Cortex of kidney (tissue), 1 donor: ENCODE measurements at places on chromosomes 11 and 22.

- no peak for DNase-seq
Measured at GRCh38 chr11:628056-628455, 1.1 kb upstream of the SCT start.

DNA sequence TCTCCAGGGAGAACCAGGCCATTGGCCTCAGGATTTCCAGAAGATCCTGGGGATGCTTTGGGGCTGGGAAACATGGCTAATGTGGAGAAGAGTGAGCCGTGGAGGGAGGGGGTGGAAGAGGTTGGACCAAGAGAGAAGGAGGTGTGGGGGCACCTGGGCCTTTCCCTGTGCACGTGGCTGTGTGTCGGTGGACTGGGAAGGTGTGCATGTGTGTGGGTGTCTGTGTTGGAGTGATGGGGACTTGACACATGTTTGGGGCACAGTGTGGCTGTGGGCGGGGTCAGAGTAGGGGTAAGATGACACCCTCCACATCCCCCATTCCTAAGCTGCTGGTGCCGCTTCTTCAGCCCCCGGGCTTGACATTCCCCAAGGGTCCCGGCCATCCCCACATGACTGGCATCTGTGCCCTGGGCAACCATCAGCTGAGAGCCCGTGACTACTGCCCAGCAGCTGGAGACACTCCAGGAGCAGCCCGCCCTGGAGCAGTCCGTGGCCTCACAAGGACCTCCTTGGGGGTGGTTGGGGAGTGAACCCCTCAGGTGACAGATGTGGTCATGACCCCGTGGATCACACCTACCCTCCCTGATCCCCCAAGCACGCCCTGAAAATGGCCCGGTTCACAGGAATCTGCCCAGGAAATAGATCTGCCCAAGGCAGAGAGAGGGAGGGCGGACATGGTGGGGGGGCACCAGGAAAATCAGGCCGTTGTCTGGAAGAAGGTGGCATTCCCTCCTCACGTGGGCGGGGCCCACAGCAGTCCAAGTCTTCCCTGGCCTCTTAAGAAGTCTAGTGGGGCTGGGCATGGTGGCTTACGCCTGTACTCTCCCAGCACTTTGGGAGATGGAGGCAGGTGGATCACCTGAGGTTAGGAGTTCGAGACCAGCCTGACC, 34.8 kb upstream of the SOX10 start:
- DNase-seq: no peak

DNA sequence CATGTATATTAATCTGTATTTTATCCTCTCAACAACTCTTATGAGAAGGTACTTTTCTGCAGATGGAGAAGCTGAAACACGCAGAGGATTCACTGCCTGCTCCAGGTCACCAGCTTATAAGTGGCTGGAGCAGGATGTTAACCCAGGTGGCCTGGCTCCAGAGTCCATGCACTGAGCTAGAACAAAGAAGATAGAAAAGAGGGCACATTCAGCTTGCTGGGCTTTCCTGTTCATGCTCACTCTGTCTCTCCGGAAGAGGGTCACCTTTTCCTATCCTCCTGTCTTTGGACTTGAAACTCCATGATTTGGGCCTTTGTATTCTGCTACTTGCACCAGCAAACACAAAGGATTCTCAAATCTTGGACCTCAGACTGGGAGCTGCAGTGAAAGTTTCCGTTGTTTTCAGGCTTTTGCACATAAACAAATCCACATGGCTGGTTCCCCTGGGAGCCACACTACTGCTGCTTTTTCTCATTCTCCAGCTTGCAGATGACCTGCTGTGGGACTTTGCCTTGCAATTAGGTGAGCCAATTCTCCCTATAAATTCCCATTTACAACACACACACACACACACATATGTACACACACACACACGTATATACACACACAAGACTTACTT, 117.3 kb upstream of the GRK3 start:
- no peak for DNase-seq

DNA sequence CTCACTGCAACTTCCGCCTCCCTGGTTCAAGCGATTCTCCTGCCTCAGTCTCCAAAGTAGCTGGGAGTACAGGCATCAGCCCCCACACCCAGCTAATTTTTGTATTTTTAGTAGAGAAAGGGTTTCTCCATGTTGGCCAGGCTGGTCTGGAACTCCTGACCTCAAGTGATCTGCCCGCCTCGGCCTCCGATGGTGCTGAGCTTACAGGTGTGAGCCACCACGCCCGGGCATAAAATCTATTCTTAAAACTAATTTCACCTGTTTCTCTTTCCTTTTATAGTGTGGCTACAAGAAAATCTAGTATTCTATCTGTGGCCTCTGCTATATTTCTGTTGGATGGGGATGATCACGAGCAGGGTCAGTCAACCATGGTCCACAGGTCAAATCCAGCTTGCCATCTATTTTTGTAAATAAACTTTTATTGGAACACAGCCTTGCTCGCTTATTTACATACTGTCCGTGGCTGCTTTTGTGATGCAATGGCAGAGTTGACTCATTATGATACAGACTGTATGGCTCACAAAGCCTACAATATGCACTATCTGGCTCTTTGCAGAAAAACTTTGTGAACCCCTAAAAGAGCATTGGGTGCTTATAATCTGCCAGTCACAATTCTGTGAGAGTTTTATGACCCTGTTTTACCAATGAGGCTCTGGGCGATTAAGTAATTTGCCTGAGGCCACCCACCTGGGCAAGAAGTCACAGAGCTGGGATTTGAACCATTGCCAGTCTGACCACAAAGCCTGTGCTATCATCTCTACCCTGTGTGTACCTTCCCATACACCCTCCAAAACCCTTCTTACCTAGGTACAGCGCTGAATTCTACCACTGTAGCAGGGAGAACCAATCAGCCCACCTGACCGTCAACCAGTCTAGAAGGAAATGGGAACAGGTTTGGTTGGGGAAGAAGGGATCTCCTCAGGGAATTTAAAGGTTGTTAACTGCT, 28.3 kb downstream of the SLC1A2 start:
- no peak for DNase-seq

DNA sequence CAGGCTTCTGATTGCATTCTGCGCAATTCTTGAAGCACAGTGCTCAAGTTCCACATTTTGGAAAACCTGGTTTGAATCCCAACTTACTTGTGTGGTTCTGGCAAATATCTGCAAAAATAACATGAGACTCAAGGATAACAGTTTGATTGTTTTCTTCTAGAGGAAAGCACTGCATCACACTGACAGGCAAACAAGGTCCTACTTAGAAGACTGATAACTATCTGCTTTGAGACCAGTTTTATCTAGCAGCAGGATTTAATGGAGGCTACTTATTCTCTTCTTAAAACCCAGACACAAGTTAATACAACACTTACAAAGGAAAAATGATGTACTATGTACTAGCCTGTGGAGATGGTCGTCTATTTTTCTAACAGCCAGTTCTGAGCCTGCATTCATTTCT, 41.4 kb downstream of the RIC3 start:
- no peak for DNase-seq

DNA sequence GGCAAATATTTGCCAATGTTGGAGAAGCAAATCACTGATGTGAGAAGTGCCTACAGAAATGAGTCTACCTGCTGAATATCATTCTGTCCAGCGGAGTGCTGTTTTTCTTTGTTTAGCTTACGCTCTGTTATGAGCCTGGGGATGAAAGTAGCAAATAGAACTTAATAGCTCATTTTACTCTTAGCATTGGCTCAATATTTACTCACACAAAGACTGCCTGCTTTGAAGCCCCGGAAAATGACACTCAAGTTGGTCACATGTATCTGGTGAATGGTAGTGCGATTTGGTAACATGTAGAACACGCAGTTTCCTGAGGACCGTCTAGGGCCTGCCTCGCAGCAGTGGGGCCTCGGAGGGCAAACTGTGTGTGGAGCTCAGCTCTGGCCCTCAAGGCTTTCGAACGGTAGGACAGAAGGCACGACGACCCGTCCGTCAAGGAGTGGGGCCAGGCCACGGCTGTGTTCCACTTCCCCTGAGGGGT, 38.9 kb downstream of the TBC1D22A start:
- no peak for DNase-seq

GRCh38 chr11:58577555-58578135, 1.2 kb upstream of the ZFP91 start:
- DNase-seq: no peak

DNA sequence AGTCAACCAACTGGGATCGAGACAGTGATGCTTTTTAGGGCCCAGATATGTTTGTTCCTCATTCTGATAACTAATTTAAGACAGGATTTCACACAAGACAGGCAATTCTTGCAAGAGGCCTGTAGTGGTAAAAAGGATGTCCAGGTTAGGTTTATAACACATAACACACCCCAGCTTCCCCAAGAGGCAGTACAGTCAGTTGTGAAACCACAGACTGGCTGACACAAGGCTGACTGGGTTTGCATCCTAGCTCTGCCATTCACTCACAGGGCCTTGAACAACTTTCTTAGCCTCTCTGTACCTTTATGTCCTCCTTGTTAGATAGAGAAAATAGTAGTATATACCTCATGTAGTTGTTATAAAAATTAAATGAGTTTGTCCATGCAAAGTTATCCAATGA, 55.0 kb upstream of the PTH start:
- DNase-seq: no peak

DNA sequence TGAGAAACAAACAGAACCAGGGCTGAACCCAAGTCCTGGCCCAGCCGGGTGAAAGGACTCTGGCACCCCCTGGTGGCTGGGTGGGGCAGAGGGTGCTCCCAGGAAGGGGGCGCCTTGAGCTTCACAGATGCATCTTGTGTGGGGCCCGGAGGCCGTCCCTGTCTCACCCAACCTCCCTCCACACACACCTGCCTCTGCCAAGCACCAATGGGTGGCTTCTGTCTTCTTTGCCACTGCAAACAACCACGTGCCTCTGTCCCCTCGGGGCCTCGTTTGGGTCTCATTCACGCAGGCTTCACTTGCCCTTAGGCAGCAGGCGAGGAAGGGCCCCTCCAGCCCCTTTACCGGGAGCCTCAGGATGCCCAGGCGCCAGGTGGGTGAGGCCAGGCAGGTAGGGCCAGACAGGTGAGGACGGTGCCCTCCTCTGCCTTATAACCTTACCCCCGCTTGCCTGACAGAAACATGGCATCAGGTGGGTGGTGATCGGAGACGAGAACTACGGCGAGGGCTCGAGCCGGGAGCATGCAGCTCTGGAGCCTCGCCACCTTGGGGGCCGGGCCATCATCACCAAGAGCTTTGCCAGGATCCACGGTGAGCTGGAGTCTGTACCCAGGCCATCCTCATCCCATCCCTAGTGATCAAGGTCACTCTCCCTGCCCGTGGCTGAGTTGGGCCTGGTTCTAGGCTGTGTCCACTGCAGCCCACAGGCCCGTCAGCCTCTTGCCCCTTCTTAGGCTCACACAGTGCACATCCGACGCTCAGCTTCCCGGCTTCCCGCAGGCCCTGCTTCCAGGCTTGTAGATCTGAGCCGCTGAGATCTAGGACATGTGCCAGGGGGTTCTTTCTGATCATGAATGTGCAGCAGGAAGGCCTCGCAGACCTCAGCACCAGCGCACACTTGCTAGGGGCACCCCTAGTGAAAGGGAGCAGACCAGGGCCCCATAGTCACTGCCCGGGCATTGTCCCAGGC, 17.2 kb downstream of the POLR3H start:
- DNase-seq: no peak

DNA sequence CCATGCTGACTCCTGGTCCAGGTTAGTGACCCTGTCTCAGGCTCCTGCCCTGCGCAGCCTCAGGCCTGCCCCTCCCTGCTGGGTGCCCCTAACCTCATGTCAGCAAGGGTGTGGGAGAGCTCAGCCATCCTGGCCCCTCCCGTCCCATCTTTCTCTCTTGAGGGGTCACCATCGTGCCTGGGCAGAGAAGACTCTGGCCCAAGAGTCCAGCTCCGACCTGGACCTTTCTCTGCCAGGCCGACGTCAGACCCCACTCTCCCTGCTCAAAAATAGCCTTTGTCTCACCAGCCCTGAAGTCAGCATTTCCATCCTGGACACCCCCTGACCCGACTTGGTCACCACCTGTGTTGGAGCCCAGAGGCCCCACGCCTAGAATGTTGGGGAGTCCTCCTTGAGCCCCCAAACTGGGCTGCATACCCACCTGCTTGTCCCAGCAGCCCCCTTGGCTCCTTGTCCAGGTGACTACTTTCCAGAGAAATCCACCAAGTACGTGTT, 4.9 kb downstream of the SCGB1C1 start:
- DNase-seq: no peak

DNA sequence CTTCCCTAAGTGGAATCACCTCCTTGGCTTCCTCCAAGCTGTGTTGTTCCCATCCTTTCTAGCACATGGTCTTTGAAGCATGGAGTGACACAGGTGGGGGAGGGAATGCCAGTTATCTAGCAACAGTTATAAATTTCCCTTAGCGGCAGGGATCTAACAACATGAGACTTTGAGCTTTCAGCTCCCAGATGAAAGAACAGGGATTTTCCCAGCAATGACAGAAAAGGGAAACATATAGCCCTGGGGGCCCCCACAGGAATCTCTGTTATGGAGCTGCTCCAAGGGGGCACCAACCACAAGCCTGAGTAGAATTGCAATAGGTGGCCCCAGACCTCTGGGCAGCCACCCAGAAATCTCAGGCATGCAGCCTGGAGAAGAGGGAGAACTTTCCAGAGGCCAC, 163.0 kb downstream of the GRIK4 start:
- DNase-seq: no peak

DNA sequence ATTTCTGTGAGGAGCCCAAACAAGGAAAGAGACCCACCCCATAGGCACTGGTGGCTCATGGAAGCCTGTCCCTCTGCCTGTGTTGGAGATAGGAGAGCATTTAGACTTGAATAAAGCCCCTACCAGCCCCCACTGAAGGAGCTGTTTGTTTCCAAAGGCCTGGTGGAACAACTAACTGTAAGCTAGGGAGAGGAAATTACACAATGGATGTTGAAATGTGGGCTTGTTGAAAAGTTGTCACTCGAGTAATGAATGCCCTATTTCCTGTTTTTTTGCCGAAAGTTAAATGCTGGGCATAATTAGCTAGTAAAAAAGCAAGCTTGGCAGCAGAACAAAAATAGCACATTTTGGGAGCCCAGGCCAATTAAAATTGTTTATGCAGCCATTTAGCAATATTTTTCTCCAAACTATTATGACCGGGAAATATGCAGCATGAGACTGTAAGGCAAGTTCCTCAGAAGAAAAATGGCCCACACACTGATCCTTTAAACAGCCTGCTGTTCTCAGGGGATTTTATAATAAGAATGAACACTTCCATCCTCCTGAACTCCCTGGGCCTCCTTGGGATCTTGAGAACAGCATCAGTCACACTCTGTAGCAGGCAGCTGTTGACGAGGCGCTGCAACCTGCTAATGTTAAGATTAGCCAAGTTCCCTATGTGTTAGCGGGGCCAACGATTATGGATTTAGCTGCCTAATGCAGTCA, 38.6 kb upstream of the LMO2 start:
- DNase-seq: no peak

- no peak for DNase-seq
Measured at GRCh38 chr11:69012092-69013008, 696 bp downstream of the MRGPRF start.

- DNase-seq: no peak
Measured at GRCh38 chr11:76174330-76174729, 32.0 kb downstream of the WNT11 start.
